ENCODE measurements at places on chromosomes 4 and X. TPM values are rescaled to one million over a fixed set of nuclear protein-coding genes. Genes with fewer than 3 reads are reported as not detected.

The TAF7L gene
- total RNA-seq: 0.28 TPM

The C1QTNF7 gene
- 0.28 TPM for total RNA-seq

The SHROOM2 gene
- 8.1 TPM for total RNA-seq

The CYP2U1 gene
- total RNA-seq: 11.1 TPM

The AP1S2 gene
- total RNA-seq: 117 TPM

The FHL1 gene
- total RNA-seq: 41.9 TPM

The CENPC gene
- total RNA-seq: 6.6 TPM

The SSX4 gene
- not detected for total RNA-seq

The UGT2B15 gene
- total RNA-seq: not detected

The KCNE5 gene
- total RNA-seq: 0.28 TPM

The CCNA2 gene
- 59.7 TPM for total RNA-seq

The SSX2 gene
- not detected for total RNA-seq

The RHOH gene
- total RNA-seq: not detected

Data from IMR-90 (cell line).